Muscle of back (tissue), 13 donors: ENCODE measurements at places on chromosomes 1 and 21.

- no peak for DNase-seq
These were observed 60.9 kb upstream of the RASAL2 start for GRCh38 chr1:178033019-178033418.

GRCh38 chr1:54290506-54291184 lies 90.7 kb downstream of the MRPL37 start:
- no peak for DNase-seq

DNA sequence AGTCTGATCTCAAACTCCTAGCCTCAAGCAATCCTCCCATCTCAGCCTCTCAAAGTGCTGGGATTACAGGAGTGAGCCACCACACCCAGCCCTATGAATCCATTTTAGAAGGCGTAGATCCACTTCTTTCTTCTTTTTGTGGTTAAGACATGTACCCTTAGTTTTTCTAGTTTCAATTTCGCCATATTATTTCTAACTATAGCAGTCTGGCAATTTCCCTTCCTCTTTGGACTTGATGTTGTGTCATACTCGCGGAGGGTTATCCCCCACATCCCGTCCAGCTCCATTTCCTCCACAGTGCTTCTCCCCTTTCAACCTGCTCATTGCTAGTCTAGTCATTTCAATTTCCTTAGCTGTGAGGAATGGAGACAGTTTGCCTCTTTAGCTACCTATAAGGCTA lies 5.2 kb upstream of the LRRC8D start:
- no peak for DNase-seq

DNA sequence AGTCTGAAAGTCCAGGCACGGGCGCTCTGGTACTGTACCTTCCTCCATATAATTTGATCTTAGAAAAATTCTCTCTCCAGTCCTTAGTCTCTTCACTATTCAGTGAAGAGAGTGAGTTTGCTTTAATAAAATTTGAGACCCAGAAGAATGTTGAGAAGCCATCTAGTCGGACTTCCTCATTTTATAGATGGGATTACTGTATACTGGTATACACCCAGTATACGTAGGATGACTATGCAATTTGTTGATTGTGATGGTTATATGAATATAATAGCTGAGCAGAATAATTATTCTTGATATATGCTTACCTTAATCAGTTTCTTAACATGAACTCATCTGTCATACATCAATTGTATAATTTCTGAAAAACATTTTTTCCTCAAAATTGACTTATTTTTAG lies 328.0 kb upstream of the B3GALT2 start:
- DNase-seq, result no peak

DNA sequence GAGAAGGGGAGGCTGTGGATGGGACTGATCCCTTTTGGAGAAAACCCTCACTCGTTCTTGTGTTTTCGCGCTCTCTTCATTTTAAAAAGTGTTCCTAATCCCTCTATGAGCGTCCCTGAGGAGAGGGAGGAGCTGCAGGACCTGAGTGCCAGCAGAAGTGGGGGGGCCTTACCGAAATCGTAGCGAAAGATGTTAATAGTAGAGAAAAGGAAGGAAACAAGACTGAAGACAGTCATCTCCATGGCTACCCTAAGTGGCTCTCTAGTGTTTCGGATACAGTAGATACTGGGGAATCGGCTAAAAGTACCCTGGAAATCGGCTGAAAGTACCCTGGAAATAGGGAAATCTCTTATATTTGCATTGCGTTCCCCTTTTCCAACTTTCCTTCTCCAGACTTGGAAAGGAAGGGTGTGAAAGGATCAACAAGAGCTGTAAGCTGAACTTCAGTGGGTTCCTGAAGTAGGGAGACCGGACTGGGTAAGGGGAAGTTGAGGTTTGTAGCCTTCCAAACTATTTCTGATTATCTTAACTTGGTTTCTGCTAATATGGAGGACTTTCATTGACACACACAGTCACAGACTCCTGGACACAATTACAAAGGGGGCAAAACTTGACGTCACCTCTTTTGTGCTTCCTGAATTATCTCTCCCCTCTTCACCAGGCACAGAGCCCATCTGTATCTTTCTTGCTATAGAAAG lies 486 bp upstream of the DSTYK start:
- no peak for DNase-seq

- DNase-seq, result peak; percentile 52
These were observed 23.6 kb downstream of the PTPRU start for GRCh38 chr1:29259802-29260441.

DNA sequence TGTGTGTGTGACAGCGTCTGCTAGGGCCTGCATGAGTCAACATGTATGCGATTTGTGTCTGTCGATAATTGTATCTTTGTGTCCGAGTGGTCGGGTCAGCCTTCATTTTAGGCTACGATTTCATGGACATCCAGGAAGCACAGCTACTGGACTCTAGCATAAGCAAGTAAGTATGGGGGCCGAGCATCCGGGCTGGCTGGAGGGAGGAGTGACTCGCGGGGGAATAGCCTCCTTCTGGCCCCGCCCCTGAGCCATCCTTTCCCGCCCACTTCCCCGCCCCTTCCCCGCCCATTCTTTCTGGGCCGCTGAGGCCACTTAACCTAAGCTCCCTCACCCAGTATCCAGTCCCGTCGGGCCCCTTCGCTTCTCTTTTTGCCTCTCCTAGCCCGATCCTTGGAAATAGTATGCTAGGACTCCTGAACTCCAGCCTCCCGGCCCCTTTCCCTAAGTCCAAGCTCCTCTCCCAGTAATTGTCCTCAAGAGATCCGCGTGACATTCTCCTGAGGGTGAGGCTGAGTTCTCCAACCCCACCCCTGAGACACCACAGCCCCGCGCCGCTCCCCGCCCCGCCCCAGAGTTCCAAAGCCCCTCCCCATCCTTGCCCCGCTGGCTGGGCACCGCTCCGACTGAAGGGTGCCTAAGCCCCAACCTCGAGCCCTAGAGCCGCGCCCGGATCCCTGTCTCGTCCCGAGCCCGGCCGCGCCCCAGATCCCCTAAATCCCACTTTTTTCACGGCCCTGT lies 1.2 kb downstream of the MAP3K6 start:
- peak; percentile 94 for DNase-seq

DNA sequence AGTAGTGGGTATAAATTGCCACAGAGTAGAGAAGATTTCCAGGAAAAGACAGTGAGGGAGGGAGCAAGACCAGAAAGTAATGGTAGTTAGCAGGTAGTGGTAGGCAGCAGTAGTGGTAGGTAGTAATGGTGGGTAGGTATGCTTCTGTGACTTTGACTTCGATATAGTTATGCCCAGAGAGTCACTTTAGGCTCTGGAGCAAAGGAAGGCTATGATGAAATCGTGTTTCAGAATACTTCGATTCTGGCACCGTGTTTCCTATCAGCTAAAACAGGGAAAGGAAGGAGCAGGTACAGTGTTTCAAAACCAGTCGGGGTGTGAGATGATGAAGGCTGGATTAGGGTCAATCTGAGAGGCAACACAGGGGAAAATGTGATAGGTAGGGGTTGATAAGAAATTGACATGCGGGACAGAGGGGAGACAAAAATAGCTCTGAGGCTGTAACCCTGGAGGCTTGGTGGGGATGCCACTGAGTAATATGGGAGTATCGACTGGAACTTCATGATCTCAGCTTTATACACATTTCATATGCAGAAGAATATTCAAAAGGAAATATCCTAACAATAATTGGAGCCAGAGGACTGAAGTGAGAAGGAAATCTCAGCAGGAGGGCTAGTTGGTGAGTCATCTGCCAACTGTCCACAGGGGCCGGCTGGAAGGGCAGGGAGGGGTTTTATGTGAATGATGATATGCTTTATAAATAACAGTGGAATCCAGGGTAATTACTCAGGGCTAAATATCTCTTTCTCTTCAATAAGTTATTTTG lies 25.2 kb upstream of the TRIM45 start:
- peak; percentile 89 for DNase-seq

DNA sequence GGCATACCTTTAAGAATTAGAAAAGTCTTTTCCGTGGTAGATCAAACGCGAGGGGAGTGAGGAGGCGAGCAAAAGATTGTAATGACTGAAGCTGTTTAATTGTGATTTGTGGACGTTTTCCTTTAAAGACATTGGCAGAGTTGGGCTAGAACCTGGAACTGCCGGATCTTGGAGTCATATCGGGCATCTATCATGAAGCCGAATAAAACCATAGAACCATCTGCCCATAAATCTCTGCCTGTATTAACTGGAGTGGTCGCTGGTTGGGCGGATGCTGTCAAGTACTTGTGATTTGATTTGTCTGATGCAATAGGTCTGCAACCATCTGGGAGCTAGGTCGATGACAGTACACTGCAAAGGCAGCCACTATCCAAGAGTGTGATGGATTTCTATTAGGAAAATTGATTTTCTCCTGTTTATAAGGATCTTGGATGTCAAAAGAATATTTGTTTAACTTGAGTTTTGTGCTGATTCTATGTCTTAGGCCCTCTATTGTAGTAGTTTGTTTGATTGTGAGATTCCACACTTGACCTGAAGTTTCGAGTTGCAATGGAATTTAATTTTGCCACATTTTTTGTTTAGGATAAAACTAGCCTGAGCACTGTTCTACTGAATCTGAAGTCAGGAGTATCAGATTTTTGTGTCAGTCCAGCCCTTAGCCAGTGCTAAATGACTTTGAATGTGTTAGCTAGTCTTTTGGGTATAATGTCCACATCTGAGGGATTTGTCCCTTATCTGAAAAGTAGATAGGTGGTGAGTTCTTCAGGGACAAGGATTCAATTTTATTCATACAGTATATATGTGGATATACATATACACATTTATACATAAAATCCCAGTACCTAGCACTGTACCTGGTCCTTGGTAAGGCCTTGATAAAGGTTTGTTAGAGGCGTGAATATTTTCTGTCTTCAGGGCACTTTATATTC lies 1.2 kb downstream of the SARS1 start:
- peak; percentile 51 for DNase-seq

- DNase-seq, result no peak
These were observed 41.9 kb downstream of the SMG7 start for GRCh38 chr1:183514235-183514634.

- peak; percentile 69 for DNase-seq
These were observed 598.5 kb upstream of the USP24 start for GRCh38 chr1:55813618-55814017.

DNA sequence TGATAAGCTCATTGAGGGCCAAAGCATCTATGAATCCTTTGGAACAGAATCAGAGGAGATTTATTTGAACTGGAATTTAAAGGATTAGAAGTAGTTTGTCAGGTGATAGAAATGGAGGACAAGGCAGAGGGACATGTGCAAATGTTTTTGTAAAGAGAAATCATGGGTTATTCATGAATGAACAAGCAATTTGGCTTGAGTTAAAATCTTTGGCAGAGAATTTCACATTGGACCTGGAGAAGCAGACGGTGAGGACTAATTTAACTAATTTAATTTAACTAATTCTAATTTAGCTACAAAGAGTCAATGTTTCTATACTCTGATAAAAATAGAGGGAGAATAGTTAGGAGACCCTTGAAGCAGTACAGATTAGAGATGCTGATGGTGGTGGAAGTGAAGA lies 36.3 kb downstream of the SNX7 start:
- no peak for DNase-seq

GRCh38 chr1:29488794-29489311 lies 252.5 kb downstream of the PTPRU start:
- no peak for DNase-seq

- DNase-seq, result peak; percentile 96
These were observed at the start of gene KLHL21 for GRCh38 chr1:6602669-6603237. Gene KLHL21, minus strand, starts transcription at chr1:6602869. Its CDS starts 52 bp downstream, at chr1:6602817.

GRCh38 chr1:40519517-40519916 lies 10.9 kb downstream of the EXO5 start:
- no peak for DNase-seq

DNA sequence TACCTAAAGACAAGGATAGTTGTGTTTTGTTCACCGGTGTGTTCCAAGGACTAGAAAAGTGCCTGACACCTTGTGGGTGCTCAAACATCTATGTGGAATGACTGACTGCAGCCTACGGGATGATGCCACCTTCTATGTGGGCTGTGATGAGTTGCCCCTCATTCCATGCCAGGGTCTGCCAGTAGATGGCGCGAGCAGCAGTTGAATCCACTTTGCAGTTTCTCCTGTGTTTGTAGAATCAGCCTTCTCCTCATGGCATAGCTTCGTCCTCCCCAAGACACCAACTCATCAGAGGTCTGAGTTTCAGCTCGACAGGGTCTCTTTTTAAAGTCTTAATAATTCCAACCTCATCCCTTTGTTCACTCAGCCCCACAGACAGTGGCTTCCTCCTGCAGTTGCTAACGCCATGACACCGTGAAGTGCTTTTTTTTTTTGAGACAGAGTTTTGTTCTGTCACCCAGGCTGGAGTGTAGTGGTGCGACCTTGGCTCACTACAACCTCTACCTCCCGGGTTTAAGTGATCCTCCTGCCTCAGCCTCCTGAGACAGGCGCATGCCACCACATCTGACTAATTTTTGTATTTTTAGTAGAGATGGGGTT lies 133.7 kb downstream of the CAPN8 start:
- DNase-seq, result peak; percentile 36

DNA sequence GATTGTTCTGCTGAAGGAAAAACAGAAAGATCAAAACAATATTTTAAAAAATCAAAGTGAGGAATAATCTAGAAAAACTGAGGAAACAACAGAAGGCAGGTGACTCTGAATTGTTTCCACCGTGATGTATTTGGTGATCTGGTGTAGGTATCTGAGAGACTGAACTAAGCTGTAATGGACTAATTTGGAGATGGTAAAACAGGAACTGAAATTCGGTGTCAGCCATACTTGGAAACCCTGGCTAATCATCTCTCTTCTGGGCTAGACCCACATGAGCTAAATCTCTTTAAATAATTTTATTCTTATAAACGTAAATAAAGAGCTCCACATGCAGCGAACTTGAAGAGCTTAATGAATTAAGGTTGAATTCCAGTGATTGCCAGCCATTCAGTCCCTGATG lies 1226.1 kb downstream of the NCAM2 start:
- no peak for DNase-seq

GRCh38 chr1:70042090-70042731 lies 163.2 kb downstream of the LRRC40 start:
- DNase-seq, result no peak

DNA sequence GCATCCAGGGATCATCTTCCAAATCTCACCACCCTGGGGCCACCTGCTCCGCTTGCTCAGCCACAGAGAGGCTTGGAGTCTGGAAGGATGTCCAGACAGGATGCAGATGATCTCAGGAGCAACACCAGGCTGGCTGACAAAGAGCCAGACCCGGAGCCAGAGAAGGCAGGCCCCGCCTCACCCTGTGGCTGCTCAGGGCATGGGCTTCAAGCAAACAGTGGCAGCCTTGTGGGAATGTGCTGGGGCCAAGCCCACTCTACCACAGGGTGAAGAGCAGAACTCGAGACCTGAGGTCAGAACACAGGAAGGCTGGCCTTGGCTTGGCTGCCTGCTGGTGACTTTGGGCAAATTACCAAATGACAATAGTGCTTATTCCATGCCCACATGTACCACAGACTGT lies 45.5 kb downstream of the MRPL37 start:
- DNase-seq, result no peak

- peak; percentile 85 for DNase-seq
These were observed 236.6 kb upstream of the RAB4A start for GRCh38 chr1:229034342-229034741.
